ENCODE measurements at places on chromosomes 7 and 10.

DNA sequence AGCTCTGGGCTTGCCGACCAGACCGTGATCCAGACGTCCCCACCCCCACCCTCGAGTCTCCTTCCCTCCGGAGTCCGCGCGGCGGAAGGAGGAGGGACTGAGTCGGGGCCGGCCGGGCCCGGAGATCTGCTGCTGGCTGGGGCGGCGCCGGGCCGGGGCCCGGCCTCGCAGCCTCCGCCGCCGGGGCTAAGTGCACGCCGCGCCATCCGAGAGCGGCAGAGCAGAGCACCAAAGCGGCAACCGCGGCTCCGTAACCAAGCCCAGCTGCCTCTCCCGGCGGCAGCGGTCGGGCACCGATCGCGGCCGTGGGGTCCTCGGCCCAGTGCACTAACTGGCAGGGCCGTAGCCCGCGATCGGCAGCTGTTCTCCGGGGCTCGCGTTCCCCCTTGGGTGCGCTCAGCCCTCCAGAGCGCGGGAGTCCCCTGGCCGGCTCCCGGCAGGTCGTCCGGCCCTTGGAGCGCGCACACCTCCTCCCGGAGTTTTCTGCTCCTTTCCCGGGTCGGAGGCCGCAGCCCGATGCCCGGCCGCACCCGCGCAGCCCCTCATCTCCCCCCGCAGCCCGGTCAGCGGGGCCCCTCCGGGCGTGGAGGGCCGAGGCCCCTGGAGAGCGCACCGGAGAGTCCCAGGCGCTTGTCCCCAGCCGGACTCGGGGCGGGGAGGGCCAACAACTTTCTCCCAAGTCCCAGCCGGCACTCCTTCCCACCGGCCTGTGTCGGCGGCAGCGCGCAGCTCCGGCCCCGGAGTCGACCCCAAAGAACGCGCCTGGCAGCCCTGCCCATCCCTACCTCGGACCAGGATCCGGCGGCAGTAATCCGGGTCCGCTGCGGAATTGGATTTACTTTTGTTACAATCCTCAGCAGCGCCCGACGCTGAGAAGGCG is 799 bp downstream of the VAX1 start:
- DNase-seq = no peak
- H3K27me3 ChIP-seq = peaks cover 40% of the 10 kb centered on the region
- H3K36me3 ChIP-seq = no peaks in the 10 kb centered on the region

GRCh38 chr7:143362131-143363015 is at the start of gene FAM131B:
FAM131B (minus strand) TSS chr7:143362713; CDS start chr7:143362603, 110 bp downstream.
- H3K4me3 ChIP-seq = no peak within 1 kb of the TSS
- peaks cover 8% of the 10 kb centered on the region for H3K4me1 ChIP-seq
- peaks cover 27% of the 10 kb centered on the region for H3K27me3 ChIP-seq
- H3K36me3 ChIP-seq = no peaks in the 10 kb centered on the region
- H3K27ac ChIP-seq = no peak within 1 kb of the TSS
- no peak for DNase-seq

GRCh38 chr7:39672176-39672575 is 48.8 kb downstream of the RALA start:
- H3K36me3 ChIP-seq = no peaks in the 10 kb centered on the region
- no peak overlapping the region for H3K4me3 ChIP-seq
- no peak overlapping the region for H3K27ac ChIP-seq
- H3K4me1 ChIP-seq = no peaks in the 10 kb centered on the region

- no peaks in the 10 kb centered on the region for H3K27me3 ChIP-seq
- no peak overlapping the region for H3K4me3 ChIP-seq
- no peak overlapping the region for H3K27ac ChIP-seq
- peaks cover 5% of the 10 kb centered on the region for H3K4me1 ChIP-seq
- no peaks in the 10 kb centered on the region for H3K36me3 ChIP-seq
- DNase-seq = no peak
Measured at GRCh38 chr10:75186310-75186709, 24.3 kb upstream of the VDAC2 start.

DNA sequence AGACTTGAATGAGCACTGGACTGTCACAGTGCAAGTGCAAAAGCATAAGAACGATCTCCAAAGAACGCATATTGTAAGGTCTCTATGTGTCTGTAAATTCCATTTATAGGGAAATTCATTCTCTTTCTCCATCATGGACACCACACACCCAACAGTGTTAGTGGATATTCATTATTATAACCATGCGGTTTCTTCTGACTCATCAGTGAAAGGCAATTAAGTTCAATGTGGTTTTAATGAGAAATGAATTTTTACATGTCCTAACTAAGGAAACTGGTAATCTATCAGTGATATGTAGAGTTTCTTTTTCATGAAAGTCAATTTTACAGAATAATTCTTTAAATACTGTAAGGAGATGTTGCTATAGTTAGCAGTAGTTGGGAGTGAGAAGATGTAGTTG is 25.9 kb downstream of the GIMAP8 start:
- H3K4me1 ChIP-seq = peaks cover 86% of the 10 kb centered on the region
- H3K4me3 ChIP-seq = no peak overlapping the region
- H3K27me3 ChIP-seq = no peaks in the 10 kb centered on the region

GRCh38 chr10:11724938-11725776 is 17.0 kb upstream of the ECHDC3 start:
- DNase-seq = no peak
- H3K36me3 ChIP-seq = no peaks in the 10 kb centered on the region
- no peaks in the 10 kb centered on the region for H3K27me3 ChIP-seq
- no peaks in the 10 kb centered on the region for H3K4me1 ChIP-seq

DNA sequence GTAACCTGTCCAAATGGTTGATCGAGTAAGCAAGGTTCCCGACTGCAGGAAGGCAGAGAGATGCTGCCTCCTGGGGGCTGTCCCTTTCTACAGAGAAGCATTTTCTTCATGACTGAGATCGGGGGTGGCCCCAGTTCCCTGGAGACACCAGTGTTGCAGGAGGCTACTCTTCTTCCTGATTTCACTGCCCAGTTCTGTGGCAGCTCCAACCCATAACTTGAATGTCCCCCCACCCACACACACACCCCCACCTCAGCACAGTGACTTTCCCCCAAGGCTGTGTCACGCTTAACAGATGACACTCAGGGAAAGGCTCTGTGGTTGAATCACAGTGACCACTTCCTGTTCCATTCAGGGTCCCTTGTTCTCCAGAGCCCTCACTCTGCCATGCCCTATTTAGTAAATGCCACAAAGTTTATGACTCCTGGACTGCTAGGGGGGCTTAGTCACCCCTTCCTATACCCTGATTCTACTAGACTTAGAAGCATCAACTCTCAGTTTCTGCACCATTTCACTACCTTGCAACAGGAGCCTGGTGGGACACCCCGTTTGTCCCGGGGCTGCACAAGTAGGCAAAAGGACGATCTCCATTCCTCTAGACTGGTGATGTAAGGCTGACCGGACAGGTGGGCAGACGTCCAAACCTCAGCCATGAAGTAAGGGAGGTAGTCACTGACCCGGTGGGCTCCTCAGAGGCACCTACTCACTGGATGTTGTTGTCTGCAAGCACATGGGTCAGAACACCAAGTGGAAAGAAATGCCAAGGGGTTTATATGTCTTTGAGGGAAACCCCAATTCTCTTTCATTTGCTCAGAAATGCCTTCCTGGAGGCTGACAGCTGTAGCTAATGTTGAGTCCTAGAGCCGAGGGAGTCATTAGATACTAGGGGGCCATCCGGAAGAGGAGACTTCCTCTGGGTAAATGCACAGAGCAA is 31.3 kb upstream of the SMC3 start:
- peak; percentile 48 for DNase-seq
- no peaks in the 10 kb centered on the region for H3K36me3 ChIP-seq
- no peak overlapping the region for H3K27ac ChIP-seq
- peaks cover 12% of the 10 kb centered on the region for H3K4me1 ChIP-seq
- no peaks in the 10 kb centered on the region for H3K27me3 ChIP-seq

- DNase-seq = no peak
- no peaks in the 10 kb centered on the region for H3K36me3 ChIP-seq
- H3K27ac ChIP-seq = no peak overlapping the region
- H3K4me1 ChIP-seq = no peaks in the 10 kb centered on the region
- no peak overlapping the region for H3K4me3 ChIP-seq
- H3K27me3 ChIP-seq = no peaks in the 10 kb centered on the region
Measured at GRCh38 chr7:82729172-82730030, 285.8 kb upstream of the CACNA2D1 start.
